ENCODE measurements at places on chromosomes 2 and 18.

DNA sequence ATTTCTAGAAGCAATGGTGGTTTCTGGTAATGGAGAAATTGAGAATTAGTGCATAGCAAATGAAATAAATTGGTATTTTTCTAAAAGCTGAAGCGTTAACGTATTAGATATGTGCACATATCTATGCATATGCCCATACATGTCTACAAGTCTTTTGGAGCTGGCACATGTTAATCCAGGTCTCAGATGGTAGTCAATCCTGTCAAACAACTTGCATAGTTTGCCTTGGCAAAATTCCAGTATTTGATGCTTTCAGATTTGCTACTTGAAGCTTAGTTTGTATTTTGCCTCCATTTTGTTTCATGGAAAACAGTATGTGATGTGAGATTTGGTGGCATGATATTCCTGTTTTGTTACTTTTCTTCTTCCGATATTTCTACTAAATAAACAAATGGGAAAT, 304.6 kb downstream of the PARD3B start:
- DNase-seq = no peak

GRCh38 chr2:218569038-218569431, 396 bp downstream of the CNOT9 start:
- DNase-seq = peak; percentile 21

DNA sequence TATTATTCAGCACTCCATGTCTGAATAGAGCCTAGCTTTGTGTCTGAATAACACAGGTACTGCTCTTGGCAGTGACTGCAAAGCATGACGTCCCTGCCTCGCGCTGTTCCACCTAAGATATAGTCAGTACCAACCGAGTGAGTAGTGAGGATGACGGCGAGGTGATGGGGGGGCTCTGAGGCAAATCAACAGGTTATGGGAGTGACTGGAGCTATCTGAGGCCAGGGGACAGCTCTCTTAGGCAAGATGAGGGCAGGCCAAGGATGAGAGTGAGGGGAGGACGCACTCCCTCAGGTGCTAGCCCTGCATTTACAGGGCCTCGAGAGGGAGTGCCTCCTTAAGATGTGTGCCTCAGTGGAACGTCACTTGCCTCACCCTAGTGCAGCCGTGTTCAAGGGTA, 28.1 kb upstream of the NOTO start:
- DNase-seq = no peak

- DNase-seq = no peak
Measured at GRCh38 chr18:40437517-40437916, 1517.5 kb upstream of the PIK3C3 start.

DNA sequence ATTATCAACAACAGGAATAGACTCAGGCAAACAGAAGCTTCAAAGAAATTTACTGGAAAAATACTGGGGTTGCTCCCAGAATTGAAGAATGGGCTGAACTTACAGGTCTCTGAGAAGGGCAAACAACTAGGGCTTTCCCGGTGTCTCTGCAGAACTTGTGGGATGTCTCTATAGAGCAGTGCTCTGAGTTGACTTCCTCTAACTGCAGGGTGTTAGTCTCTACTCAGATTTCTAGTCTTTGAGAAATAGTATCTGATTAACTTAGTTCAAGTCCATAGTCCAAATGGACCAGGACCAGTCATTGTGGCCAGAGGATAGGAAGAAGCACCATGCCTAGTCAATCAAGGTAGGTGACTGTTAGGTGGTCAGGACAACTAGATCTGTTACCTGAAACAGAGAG, 45.8 kb downstream of the LIMS1 start:
- DNase-seq = no peak

GRCh38 chr2:190877436-190877835, 3.2 kb upstream of the GLS start:
- no peak for DNase-seq

GRCh38 chr18:46134920-46135675, 30.9 kb downstream of the HAUS1 start:
- no peak for DNase-seq

GRCh38 chr2:120510751-120511395, 164.9 kb downstream of the INHBB start:
- DNase-seq = no peak

DNA sequence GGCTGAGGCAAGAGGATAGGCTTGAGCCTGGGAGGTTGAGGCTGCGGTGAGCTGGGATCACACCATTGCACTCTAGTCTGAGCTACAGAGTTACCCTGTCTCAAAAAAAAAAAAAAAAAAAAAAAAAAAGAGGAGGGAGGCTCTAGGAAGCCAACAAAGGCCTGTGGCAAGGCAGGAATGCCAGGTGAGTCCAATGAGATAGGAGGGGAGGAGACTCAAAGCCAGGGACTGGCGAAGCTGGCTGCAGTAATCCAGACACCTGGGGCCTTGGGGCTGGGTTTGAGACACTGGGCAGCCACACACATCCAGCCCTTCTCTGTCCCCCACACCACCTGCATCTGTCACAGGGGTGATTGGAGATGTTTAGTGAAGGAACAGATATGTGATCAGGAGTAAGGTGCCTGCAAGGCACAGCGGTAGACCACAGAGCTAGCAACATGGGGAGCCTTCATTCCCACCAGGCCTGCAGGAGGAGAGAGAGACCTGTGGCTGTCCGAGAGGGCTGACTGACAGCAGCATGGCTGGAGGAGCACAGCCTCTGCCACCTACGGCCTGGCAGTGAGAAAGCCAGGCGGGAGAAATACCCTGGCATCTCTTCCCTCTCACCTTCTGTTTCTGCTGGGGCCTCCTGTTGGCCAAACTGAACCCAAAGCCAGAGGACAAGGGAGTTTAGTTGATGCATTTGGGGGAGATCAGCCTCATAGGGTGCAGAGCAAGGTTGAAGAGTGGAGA, 9.5 kb downstream of the CHPF start:
- DNase-seq = no peak

- peak; percentile 59 for DNase-seq
Measured at GRCh38 chr2:96470636-96471035, 34.5 kb downstream of the NEURL3 start.

DNA sequence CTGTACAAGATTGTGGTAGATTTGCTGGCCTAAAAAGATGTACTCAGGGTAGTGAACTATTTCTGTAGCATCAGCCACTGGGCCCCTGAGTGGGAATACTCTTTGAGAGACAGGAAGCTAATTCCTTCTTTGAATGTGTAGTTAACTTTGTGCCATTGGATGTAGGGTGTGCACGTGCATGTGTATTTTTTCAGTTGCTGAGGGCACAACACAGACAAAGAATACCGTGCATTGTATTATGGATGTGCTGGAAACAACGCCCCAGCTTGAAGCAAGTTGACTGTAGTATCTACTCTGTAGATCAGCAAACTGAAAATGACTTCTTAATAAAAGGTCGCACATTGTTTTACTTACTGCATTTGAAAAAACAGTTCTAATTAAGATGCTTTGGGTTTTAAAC, 14.1 kb downstream of the CRIM1 start:
- no peak for DNase-seq

GRCh38 chr2:180652794-180653193, 327.6 kb upstream of the UBE2E3 start:
- no peak for DNase-seq

- no peak for DNase-seq
Measured at GRCh38 chr2:15388406-15389325, 172.5 kb downstream of the NBAS start.

- no peak for DNase-seq
Measured at GRCh38 chr2:201558232-201558631, 85.1 kb downstream of the TMEM237 start.

DNA sequence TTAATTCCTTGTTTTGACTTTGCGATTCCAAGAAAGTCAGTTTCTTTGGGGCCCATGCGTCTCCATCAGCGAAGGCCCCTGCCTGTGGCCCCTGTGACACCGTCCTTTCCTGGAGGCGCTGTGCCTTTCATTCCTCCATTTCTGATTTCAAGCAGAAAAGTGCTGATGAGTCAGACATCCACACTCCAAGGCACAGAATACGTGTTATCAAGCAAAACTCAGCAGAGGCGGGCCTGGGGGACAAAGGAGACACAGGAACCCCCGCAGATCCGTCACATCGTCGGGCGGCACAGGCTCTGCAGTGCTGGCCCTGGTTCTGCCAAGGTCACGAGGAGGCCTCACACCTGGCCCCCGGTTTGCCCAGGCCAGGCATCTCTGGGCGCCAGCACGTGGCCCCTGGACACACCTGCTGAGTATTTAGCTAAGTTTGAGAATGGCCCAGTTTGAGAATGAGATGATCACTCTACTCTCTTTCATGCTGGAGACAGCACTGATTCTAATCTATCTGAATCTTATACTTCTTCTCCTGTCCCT, 7.2 kb upstream of the SALL3 start:
- DNase-seq = no peak

- DNase-seq = no peak
Measured at GRCh38 chr2:111986116-111986900, 68.8 kb upstream of the TMEM87B start.

- no peak for DNase-seq
Measured at GRCh38 chr18:75257605-75258004, 47.0 kb downstream of the TSHZ1 start.

DNA sequence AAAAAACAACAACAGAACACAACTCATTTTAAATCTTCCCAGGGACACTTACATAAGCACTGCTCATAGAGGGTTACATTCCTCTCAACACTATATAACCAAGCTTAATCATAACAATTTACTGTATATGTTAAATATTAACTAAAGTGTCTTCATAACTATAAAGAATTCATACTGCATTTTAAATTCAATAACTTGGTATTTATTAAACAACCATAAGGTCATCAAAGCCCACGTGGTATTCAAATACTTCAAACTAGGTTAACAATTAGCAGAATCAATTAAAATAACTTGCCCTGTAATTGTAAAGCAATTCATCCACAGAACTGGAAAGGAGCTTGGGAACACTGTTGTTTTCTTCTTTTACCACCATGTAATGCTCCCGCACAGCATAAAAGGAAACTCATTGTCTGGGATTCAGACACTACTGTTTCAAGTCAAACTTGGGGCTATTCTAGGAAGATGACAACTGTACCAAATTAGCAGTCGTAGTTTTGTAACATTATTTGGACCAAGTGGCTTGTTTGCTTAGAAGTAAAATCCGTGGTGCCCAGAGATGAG, 10.4 kb downstream of the GAREM1 start:
- no peak for DNase-seq

DNA sequence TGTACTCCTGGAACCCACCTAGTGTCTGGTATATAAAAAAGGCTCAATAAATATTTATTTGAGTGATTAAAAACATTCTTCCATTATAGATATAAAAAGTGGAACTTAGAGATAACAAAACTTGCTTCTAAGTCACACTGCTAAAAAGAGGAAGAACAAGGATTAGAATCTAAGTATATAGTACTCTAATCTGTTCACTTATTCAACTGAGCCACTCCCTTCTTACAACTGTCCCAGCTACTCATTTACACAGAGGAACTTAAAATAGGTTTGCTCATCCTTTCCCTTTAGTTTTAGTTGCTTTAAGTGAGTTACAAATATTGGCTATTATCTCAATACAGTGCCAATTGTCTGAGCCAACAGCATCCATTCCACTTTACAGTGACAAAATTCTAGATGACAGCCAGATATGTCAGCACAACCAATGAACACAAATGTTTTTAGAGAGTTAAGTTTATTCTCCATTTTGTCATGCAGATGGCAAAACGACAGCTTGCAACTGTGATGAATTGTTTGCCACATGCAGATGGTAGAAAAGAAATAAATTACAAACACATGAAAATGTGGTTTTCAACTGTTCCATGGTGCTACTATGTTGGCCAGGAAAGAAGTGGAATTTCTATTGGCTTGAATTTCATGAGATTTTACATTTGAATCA, 280.7 kb upstream of the ZC3H15 start:
- DNase-seq = no peak

DNA sequence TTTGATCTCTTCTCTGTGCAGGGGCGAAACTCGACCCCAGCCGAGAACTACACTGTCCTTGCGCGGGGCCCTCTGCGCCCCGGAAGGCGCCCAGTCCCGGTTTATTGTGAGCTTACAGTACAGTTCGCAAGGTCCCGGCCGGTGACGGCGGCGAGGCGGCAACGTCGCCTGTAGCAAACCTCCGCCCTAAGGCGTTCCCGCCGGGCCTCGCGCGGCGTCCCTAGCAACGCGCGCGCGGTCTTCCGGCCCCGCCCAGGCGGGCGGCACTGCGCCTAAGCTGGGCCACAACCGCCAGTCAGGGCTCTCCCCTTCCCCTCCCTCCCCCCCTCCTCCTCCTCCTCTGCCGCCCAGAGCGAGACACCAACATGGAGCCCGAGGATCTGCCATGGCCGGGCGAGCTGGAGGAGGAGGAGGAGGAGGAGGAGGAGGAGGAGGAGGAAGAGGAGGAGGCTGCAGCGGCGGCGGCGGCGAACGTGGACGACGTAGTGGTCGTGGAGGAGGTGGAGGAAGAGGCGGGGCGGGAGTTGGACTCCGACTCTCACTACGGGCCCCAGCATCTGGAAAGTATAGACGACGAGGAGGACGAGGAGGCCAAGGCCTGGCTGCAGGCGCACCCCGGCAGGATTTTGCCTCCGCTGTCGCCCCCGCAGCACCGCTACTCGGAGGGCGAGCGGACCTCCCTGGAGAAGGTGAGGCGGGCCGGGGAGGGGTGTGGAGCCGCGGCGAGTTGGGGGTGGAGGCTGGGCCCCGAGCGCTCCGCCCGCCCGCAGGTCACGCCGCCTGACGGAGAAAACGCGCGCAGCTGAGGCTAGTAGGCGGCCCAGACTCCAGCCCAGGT, at the start of gene ALMS1:
TSS of gene ALMS1 (plus strand) at position 333 of the 838 bp plus-strand sequence. CDS start at position 366, 33 bp downstream.
- peak; percentile 91 for DNase-seq

DNA sequence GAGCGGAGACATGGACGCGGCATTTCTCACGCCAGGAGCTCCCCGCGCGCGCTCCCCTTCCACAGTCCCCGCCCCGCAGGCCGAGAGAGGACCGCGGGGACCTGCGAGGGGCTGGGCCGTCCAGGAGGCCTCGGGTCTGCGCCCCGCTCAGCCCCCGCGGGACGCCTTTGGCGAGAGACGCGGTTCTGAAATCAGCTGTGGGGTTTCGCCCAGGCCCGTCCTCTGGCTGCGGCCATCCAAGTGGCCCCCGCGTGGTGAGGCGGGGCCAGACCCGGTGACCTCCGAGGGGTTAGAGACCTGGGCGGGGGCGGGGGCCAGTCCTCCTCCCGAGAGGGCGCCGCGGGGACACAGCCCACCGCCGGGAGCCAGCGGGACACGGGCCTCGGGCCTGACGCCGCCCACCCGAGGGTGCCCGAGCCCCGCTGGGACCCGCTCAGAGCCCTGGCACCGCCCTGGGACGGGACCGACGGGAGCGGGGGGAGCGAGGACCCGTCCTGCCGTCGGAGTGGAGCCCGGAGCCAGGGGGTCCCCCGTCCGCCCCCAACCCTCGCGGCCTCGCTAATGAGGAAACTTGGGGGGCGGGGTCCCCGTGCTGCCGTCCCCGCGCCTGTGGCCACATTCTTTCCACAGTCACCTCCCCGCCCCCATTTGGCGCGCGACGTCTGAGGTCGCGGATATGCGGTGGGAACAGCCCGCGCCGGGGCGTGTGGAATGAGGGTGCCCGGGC, 6.1 kb upstream of the SALL3 start:
- no peak for DNase-seq

Measured in frontal cortex (tissue), 4 donors.